ENCODE measurements at places on chromosomes 5 and 9.

GRCh38 chr5:16049761-16050160 lies 129.8 kb downstream of the MARCHF11 start:
- DNase-seq, result no peak

DNA sequence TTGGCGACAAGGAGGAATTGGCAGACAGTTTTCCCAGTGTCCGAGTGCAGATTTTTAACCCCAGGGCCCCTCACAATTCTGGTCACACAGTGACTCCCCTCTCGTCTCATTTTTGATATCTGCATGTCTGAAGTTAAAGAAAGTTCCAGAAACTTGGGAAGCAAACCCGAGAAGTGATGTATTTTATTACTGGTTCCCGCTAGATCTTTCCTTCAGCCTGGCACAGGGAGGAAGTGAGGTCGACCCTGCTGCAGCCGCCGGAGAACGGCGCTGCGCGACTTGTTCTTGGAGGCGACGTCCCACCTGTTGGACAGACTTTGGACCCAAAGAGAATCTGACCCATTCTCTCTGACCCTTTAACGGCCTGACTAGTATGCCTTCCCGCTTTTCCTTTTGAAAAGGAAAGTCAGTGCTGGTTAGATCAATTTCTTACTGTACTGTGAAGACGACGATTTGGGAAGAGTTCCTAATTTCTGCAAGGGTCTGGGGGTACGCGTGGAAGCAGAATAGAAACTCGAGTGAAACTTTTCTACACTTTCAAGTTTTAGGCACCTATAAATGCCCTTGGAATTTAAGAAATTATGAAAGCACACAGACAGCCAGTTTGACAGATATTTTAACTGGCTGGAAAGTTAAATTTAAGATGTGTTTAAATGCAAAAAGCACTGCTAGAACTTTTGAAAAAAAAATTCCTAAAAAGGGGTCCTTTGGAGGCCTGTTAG lies 744 bp downstream of the OTULIN start:
- no peak for DNase-seq

DNA sequence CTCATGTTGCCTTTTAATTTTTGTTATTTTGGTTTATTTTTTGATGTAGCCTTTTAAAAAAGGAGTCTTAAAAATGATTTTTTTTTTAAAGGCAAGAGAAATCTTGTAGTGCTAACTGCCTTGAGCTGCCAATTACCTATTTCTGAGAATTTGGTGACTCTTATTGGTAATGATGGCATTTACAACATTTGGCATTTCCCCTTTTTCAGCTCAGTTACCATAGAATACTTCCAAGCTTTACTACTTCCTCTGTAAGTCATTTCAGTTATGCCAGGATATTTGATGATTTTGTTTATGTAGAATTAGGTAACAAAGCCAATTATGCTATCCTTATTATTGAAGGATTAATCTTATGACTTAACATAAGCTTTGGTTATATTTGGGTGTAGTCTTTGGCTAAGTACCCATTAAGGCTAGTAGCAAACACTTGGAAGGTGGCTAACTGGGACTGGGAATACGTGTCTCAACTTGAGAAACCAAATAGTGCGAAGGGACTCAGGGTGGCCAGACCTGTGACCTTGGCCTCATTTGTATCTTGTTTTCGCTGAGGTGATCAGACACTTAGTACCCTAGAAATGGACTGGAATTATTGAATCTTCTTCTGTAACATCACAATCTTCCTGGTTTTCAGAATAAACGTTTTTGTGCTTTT lies 27.7 kb downstream of the CDC37L1 start:
- no peak for DNase-seq

DNA sequence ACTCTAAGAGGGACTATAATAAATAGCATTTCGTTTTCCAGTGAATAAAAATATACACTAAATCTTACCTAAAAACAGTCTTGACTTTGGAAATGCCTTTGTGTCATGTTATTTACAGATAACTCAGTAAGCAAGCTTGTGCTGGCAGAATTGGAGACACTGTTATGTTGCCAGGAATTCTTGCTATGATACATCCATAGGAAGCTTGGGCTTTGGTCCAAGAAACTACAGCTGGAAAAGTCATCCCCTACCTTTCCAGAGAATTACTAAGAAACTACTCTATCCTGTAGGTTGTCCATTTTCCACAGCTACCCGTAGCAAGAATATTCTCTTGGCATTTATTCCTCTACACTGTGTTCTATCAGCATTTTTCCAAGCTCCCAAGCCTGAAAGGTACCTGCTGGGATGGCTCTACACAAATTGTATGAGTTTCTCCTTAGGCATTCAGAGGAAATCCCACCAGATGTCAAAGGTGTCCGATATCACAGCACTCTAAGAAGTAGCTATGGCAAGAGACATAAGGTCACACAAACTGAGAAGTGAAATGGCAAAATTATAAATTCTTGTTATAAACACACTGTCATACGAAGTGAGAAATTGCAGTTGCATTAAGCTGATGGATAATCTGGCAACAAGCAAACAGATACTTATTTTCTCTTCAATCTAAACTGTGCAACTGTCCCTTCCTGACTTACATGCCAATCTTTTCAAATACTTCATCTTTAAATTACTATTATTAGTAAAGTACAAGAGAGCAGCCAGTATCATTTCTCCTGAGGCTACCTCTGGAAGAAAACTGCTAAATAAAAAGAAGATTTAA lies 68.5 kb downstream of the MCTP1 start:
- DNase-seq, result no peak

DNA sequence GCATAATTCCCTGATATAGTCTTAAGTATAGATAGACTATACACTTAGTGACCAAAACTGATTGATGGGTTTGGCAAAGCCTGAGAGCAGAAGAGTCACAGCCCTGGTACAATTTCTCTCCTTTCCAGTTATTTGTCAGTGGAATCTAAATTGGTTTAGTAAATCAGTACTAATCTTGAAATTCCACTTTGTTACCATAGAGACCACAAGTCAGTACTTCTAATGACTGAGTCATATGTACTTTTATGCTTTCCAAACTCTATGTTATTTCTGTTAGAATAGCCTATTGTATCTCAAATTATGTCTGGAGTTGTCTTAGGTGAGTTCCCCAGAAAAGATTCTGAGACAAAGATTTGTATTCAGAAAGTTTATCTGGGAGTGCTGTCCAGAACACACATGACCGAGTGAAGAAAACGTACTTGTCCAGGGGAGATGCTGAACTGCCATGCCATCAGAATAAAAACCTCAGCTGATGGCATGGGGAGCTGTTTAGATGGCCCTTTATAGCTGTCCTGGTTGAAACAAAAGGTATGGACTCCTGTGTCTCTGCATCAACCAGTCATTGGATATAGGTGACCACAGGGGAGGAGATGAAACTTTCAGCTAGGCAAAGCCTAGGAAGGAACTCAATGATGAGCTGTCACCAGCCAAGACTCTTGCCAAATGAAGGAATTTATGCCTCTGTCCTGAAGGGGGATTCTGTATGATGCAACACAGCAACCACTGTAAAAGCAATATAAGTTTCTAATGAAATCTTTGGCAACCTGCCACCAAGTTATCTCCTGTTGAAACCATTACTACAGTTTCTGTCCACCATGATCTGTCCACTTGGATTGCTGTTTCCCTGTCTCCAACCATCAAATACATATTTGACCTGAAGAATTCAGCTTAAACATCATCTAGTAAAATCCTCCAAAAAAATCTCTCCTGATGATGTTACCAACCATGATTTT lies 18.0 kb upstream of the SMC2 start:
- no peak for DNase-seq

DNA sequence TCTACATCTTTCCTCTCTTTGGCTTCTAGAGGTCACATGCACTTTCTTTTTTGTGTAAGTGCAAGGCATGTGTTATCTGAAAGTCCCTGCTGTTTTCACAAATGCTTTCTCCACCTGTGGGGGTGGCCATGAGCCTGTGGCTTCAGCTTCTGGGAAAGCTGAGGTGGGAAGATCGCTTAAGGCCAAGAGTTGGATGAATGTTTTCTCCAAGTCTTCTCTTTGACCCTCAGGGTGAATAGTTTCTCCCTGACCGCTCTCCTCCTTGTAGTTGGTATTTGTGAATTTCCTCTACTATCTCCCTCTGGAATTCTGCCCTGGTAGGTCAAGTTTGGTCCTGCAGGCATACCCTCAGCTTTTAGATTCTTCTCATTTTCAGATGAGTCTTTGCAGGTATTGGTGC lies 74.2 kb downstream of the UGCG start:
- DNase-seq, result no peak

GRCh38 chr5:52829664-52830063 lies 41.9 kb downstream of the ITGA1 start:
- DNase-seq, result no peak

GRCh38 chr5:159184858-159185381 lies 24.4 kb downstream of the RNF145 start:
- DNase-seq, result no peak

GRCh38 chr9:15485836-15486666 lies 24.7 kb downstream of the PSIP1 start:
- no peak for DNase-seq

- DNase-seq, result peak; percentile 5
Observed at GRCh38 chr9:37840560-37841194, 40.1 kb downstream of the DCAF10 start.

GRCh38 chr5:108953940-108954339 lies 206.2 kb downstream of the FER start:
- no peak for DNase-seq

GRCh38 chr9:70616228-70616990 lies 202.0 kb upstream of the KLF9 start:
- no peak for DNase-seq

DNA sequence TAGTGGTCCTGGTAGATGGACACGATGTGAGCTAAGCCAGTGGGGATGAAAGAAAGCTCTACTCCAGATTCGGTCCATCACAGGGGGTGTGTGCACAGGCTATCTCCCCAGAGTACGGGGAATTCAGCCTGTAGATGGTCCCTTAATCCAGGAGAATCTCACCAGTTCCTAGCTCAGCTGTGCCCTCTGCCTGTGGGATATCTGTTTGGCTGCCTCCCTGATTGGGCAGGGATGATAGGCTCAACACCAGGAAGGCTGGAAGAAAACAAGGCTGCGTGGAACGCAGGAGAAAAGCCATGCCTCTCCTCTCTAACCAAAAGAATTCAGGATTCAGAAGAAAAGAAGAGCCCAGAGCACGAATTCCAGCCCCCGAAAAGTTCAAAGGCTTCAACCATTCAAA lies 40.9 kb downstream of the VLDLR start:
- DNase-seq, result no peak

DNA sequence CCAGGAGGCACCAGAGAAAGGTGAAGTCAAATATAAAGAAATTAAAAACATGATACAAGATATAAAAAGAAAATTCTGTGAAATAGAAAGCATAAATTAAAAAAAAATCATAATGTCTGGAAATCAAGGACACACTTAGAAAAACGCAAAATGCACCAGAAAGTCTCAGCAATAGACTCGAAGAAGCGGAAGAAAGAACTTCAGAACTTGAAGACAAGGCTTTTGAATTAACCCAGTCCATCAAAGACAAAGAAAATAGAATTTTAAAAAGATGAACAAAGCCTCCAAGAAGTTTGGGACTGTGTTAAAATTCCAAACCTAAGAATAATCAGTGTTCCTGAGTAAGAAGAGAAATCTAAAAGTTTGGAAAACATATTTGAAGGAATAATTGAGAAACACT lies 168.3 kb downstream of the PRR16 start:
- no peak for DNase-seq

GRCh38 chr9:17134396-17135294 lies at the start of gene CNTLN:
TSS of gene CNTLN (plus strand) at chr9:17135040. CDS start at chr9:17135066, 26 bp downstream.
- DNase-seq, result peak; percentile 28

- no peak for DNase-seq
Observed at GRCh38 chr5:91229031-91229727, 153.9 kb downstream of the ARRDC3 start.

Data from stimulated activated CD8-positive, alpha-beta memory T cell treated with anti-CD3 and anti-CD28 coated beads, Interleukin-2, amount 100 ng/mL, for 48 hours (primary cell).